ENCODE measurements at places on chromosomes 12 and 14.

GRCh38 chr14:52793061-52793460 is 1.7 kb upstream of the GNPNAT1 start:
- DNase-seq, result no peak

DNA sequence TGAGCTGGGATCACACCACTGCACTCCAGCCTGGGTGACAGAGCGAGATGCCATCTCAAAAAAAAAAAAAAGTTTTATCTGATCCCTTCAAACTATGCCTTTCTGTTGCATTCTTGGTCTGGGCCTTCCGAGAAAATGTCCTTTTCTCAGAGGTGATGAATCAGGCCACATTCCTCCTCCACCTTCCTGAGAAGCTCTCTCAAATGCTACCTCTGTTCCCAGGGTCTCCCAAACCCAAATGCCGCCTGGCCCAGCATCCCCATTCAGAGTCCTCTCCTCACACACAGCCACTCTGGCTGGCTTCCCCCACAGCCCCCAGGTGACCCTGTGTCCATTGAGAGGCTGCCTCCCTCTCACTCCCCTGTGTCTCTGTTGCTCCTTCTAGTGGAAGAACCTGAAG is 19.7 kb upstream of the TMED10 start:
- DNase-seq, result no peak

GRCh38 chr12:94593822-94594442 is 56.4 kb downstream of the TMCC3 start:
- DNase-seq, result no peak

GRCh38 chr12:109369831-109370230 is 22.1 kb downstream of the MYO1H start:
- DNase-seq, result no peak

GRCh38 chr14:87065366-87065765 is 927.6 kb downstream of the GALC start:
- no peak for DNase-seq

DNA sequence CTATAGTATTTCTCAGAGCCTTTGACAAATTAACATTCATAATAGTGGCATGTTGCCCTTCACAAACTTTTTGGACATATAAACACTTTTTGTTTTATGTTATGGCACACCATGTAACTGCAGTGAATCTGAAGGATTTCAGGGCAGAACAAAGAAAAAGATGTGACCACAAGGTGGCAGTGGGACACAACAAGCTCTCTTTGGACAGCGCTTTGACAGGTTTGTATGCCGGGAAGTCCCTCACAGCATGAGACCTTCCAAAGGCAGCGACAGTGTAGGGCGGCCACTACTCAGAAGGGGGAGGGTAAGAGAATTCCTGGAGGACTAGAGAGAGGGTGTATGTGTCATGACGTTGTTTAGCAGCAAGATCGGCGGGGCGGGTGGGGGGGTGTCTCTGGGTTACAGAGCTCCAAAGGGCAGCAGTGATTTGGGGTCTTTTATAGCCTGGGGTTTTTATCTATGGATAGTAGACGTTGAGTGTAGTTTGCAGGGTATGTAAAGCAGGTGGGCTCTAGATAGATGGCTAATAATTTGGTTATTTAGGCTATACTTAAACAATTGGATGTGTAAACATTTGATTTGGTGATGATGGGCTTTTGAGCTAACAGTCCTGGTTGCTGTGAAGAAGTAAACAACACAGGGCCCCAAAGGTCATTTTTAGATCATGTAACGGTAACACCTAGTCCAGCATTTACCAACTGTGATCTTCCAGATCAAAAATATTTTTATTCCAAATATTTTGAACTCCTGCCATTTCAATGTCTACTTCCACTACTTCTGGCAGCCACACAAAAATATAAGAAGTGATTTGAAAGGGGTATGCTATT is 22.9 kb downstream of the ETFBKMT start:
- peak; percentile 57 for DNase-seq

DNA sequence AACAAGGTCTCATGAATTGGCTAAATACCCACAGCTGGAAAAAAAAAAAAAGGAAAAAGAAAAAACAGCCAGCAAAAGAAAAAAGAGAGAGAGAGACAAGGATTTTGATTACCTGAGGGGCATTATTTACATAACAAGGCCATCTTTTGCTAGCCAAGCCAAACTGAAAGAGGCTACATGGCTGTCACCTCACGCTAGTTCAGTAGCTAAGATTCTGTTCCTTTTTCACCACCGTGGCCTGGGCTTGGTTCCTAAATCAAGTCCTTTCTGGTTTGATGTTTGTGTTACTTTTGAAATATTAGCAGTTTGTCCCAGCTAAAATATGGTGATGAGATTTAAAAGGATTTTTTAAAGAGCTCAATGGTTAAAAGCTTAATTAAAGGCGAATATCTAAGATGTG is 2.0 kb upstream of the SDS start:
- no peak for DNase-seq

GRCh38 chr12:26327975-26328644 is 132.7 kb downstream of the SSPN start:
- no peak for DNase-seq

GRCh38 chr14:23536494-23536893 is 15.1 kb downstream of the ZFHX2 start:
- DNase-seq, result no peak

DNA sequence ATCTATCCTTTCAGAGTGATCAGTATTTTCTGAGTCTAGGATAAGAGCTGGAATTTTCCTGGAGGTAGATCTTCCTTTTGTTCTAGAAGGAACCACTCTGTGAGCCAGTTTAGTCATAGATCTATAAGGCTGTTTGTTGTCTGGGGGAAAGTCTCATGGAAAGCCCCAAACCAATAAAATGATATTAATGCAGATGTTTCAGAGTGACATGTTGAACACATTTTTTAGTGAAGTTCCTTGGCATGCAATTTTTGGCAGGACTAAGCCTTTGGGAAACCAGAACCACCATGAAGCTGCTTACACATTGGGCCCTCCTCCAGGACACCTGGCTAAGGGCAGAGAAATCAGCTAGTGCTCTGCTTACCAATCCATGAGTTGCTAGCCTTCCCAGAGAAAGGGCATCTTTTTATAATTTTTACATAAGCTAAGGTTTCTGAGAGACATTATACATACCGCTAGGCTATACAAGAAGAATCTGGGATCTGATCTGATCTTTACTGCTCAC is 101.5 kb upstream of the PCED1B start:
- DNase-seq, result no peak

GRCh38 chr14:65502676-65503124 is 90.2 kb downstream of the FUT8 start:
- DNase-seq, result no peak

DNA sequence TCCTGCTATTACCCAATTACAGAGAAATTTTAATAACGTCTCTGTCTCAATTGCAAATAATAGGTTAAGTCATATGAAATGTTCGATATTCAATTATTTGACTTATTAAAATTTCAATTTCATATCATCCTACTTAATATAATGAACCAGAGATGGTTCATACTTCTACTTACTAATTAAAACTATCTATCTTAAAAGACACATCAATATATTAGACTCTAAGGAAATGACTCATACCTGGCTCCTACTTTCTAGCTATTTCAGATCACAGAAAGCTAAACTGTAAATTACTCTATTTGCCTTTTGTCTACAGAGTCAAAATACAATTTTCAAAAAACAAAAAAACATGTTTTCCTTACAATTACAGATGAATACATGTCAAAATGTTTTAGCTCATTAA is 99.6 kb downstream of the CAPZA3 start:
- no peak for DNase-seq

DNA sequence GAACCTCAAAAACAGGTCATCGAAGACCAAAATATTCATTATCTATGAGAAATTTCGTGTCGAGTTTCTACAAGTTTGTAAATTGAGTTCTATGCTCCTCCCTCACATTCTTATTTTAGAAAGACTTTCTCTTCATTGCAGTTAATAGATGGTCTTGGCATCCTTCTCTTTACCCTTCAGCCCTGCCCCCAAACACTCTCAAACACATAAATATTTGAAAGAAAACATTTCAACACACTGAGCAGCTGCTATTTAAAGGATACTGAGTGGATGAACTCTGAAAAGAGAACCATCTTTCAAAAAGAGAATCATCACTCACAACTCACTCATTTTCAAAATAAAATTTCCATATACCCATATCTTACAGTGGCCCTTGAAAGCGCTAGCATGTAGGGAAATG is 67.1 kb downstream of the NUAK1 start:
- DNase-seq, result no peak

GRCh38 chr12:795305-795704 is 42.9 kb downstream of the WNK1 start:
- peak; percentile 64 for DNase-seq

GRCh38 chr12:120759591-120760348 is 34.1 kb downstream of the ACADS start:
- DNase-seq, result no peak

DNA sequence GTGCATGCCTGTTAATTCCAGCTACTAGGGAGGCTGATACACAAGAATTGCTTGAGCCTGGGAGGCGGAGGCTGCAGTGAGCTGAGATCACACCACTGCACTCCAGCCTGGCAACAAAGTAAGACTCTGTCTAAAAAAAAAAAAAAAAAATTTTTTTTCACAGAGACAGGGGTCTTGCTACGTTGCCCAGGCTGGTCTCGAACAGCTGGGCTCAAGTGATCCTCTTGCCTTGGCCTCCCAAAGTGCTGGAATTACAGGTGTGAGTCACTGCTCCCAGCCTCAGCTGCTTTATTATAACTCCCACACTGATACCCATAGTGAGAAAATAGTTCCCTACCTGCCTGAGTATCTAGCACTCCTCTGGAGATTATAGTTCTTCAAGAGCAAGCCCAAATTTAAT is 11.2 kb downstream of the HAUS4 start:
- DNase-seq, result no peak

GRCh38 chr12:50568338-50569091 is 63.7 kb downstream of the DIP2B start:
- DNase-seq, result no peak

GRCh38 chr12:85747941-85748495 is 88.2 kb downstream of the RASSF9 start:
- no peak for DNase-seq

GRCh38 chr14:30608533-30609006 is 13.5 kb upstream of the SCFD1 start:
- no peak for DNase-seq

DNA sequence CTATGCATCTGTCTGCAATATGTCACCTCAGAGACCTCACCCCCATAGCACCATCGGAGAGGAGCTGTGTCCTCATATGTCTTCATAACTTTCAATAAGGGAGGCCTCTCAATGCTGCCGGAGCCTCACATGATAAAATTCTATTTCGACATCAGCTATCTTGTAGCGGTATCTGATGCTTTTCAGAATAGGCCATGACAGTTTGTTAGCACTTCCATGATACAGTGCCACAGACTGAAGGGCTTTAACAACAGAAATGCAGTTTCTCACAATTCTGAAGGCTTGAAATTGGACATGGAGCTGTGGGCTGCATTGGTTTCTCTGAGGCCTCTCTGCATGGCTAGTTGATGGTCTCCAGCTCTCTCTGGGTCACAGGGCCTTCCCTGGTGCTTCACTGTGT is 125.0 kb upstream of the PZP start:
- DNase-seq, result no peak

- no peak for DNase-seq
These were observed 33.5 kb upstream of the ARHGAP5 start for GRCh38 chr14:32043624-32044023.

DNA sequence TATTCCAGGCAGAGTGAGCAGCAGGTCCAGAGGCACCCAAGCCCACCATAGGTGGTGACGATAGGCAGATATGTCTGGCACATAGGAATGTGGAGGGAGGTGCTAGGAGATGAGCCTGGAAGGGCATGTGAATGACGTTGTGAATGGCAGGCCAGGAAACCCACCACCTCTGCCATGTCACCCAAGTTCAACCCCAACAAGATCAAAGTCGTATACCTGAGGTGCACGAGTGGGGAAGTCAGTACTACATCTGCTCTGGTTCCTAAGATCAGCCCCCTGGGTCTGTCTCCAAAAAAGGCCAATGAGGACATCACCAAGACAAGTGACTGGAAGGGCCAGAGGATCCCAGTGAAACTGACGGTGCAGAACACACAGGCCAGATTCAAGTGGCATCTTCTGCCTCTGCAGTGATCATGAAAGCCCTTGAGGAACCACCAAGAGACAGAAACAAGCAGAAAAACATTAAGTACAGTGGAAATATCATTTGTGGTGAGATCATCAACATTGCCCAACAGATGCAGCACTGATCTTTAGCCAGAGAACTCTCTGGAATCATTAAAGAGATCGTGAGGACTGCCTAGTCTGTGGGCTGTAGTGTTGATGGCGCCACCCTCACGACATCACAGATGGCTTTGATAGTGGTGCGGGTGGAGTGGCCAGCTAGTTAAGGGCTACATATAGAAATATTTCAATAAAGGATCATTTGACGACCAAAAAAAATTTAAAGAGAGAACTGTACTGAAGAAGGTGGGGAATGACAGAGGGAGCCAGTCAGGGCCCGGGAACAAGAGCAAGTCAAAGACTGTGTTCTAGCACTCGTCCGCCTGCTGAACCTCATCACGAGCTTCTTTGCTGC is 99.7 kb downstream of the ZFP36L1 start:
- no peak for DNase-seq

DNA sequence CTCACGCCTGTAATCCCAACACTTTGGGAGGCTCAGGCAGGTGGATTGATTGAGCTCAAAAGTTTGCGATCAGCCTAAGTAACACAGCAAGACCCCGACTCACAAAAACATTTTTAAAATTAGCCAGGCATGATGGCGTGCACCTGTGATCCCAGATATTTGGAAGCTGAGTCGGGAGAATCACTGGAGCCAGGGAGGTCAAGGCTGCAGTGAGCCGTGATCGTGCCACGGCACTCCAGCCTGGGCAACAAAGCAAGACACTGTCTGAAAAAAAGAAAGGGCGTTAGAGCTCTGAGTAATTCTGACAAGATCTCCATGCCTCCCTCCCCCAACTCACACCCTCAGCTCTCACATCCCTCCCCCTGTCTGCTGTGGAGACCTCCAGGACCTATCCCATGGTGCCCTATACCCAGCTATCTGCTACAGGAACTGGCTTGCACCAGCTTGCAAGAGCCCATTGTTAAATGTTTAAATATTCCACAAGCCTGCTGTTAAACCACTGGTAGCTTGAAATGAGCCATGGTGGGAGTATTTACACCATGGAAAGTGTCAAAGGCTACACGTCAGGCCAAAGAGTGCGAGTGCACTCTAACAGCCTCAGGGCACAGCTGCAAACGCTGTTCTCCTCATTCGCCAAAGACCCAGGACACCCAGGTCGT is 35.1 kb upstream of the PPP2R5C start:
- no peak for DNase-seq

DNA sequence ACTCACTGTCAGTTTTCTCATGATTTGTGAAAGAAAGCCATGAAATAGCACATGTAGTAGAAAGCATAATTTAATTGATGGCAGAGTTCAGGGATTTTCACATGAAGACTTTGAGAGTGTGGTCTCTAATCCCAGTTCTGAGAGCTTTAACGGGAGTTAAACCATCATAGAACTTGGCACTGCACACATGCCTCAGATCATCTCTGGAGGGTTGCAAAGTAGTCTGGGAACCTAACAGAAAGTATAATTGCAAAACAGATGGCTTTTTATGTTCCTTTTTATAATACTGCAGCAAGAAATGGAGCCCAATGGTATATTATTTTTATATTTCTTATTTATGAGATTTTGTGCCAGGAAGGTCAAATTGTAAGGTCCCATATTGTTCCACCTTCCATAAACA is 77.9 kb downstream of the BHLHE41 start:
- DNase-seq, result no peak
